ENCODE measurements at places on chromosomes 2 and 18.

GRCh38 chr2:235939471-235939870 is 228.7 kb downstream of the GBX2 start:
- DNase-seq: no peak

DNA sequence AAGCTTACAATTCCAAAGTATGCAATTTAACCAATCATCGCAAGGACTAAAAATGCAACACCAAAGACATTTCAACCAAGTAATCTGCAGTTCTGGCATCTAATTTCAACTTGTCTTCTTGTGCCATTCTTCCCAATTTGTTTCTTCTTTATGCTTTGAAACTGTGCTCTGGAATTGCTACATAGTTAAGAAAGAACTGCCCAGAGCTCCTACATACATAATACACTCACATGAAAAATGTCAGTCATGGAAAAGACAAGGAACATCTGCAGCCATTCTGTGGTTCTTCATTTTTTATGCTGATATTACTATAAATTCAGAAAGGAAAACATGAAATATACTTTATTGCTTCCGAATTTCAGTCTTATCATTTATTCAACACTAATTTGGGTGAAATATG is 4.4 kb downstream of the EPB41L3 start:
- no peak for DNase-seq

DNA sequence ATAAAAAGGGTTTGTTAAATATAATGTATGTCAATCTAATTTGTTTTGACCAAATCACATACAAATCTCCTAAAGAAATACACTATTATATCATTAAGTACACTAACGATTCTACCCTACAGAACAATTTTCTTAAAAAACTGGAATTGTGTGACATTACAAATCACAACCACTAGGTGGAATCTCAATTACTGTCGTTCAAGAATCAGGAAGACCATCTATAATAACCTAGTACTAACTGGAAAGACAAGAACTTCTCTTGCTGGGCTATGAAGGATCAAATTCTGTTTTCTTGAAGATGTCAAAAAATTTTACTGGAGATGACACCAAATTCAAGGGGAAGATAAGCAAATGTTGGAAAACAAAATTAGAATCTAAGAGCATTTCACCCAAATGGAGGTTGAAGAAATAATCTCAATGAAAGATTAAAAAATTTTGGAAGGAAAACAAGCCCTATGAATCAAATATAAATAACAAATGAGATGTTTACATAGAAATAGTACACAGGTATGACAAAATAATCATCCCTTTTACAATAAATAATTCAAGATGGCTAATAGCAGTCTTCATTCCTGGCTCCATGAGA is 110.9 kb downstream of the STK39 start:
- DNase-seq: no peak

DNA sequence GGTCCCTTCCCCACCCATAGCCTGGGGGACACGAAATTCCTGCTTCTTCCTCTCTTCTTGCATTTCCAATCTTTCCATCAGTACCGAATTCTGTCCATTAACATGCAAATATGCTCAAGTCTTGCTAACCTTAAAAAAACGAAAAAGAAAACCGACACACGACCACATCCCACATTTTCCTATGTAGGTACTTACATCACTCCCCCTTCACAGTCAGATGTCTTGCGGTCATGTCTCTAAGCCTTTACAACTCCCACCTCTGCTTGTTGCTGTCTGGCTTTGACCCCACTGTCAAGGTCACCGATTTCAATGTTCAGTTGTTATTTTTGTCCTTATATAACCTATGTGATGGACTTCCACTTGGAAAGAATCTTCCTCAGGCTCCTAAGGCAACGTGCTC is 219.4 kb downstream of the NAPG start:
- no peak for DNase-seq

GRCh38 chr2:18814387-18814786 is 225.0 kb upstream of the NT5C1B start:
- DNase-seq: no peak

GRCh38 chr2:154960802-154961583 is 262.5 kb downstream of the KCNJ3 start:
- DNase-seq: no peak

GRCh38 chr2:46488389-46488788 is 9.0 kb downstream of the TMEM247 start:
- no peak for DNase-seq

Measured in stimulated activated CD4-positive, alpha-beta T cell treated with anti-CD3 and anti-CD28 coated beads, TNF-alpha, amount 100 ng/mL, for 1 hour (primary cell).